ENCODE measurements at places on chromosomes 5 and 9.

GRCh38 chr9:33044677-33045282 is 19.7 kb downstream of the DNAJA1 start:
- DNase-seq: no peak

- DNase-seq: no peak
Measured at GRCh38 chr5:180982008-180982741, 6.5 kb upstream of the BTNL3 start.

DNA sequence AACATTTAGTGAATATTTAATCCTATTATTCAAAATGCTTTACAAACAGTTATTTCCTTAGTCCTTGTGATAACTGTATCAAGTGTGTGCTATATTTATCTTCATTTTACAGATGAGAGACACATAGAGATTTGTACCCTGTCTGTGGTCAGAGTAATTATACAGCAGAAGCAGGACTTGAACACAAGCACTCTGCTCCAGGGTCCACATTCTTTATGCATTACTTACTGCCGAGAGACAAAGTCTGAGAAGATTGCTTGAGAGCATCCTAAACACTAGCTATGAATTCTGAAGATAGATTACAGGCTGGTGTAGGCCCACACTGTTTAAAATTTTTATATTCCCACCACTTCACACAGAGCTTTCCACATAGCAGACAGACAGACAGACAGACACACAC is 926.1 kb upstream of the DMAC1 start:
- no peak for DNase-seq

GRCh38 chr9:89436963-89437625 is 60.8 kb downstream of the SEMA4D start:
- DNase-seq: no peak

DNA sequence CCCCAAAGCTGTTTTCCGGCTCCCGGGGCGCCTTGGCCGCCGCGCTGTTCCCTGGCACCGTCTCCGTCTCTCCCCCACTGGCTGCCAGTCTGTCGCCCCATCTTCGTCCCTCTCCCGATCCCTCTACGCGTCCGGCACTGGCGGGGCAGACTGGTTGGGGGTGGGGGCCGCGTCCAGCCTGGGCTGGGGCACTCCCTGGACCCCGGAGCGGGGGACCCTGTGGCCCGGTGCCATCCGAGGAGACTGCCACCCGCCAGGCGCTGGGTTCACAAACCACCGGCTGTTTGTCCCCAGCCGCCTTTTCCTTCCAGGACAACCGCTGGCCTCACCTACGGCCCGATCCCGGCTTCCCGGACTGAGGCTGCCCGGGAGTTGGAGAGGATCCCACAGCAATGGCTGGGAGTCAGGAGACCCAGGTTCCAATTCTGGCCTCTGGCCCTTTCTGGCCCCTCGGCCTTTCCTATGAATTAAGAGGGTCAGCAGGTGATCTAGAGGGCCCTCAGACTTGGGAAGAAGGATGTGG is 1.0 kb upstream of the FIBCD1 start:
- no peak for DNase-seq

GRCh38 chr5:169933127-169933526 is 47.2 kb downstream of the INSYN2B start:
- DNase-seq: no peak

- no peak for DNase-seq
Measured at GRCh38 chr9:76658510-76659231, 105.6 kb upstream of the PCA3 start.

- no peak for DNase-seq
Measured at GRCh38 chr9:137441289-137441934, at the start of gene ENTPD8. Gene ENTPD8, minus strand, starts transcription at chr9:137441357. Its CDS starts 3,072 bp downstream, at chr9:137438285.

DNA sequence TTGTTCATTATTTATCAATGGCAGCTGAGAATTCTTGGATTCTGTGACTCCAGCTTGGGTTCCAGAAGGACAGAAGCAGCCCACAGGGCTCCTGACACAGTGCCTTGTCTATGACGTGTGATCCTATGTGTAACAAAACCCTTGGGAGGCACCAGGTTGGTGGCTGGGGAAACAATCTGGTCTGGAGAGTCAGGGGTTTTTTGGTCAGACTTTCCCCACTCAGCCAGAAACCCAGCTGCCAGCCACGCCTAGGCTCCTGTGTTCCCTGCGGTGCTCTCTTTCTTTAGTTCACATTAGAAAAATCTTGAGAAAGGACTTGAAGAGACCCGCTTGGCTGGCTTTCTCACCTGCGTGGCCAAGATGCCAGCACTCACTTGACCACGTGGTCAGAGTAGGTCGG is 15.5 kb upstream of the ZBED3 start:
- DNase-seq: no peak
